ENCODE measurements at places on chromosomes 1 and 21. TPM values are rescaled to one million over a fixed set of nuclear protein-coding genes. Genes with fewer than 3 reads are reported as not detected.

HPCA gene
- not detected for total RNA-seq

DNA sequence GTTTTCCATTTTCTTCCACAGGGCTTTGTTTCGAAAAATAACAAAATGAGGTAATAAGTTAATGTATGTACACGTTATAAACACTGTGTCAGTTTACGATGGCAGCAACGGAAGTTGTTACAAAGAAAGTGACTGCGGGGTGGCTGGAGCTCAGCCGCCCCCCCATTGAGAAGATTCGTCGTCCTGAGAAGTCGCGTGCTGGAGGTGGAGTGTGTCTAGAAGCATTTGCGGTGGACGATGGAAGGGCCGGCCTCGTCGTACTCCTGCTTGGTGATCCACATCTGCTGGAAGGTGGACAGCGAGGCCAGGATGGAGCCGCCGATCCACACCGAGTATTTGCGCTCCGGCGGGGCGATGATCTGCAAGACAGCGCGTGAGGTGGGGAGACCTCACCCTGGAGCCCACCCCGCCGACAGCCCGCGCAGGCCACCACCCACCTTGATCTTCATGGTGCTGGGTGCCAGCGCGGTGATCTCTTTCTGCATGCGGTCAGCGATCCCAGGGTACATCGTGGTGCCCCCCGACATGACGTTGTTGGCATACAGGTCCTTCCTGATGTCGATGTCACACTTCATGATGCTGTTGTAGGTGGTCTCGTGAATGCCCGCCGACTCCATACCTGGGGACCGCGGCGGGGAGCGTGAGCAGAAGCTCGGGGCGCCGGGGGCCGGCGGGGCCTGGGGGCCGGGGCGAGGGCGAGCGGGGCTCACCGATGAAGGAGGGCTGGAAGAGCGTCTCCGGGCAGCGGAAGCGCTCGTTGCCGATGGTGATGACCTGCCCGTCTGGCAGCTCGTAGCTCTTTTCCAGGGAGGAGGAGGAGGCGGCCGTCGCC, 2.4 kb downstream of the ACTA1 start:
- DNase-seq = no peak

GRCh38 chr21:20169812-20170576, 828.2 kb upstream of the NCAM2 start:
- no peak for DNase-seq

DNA sequence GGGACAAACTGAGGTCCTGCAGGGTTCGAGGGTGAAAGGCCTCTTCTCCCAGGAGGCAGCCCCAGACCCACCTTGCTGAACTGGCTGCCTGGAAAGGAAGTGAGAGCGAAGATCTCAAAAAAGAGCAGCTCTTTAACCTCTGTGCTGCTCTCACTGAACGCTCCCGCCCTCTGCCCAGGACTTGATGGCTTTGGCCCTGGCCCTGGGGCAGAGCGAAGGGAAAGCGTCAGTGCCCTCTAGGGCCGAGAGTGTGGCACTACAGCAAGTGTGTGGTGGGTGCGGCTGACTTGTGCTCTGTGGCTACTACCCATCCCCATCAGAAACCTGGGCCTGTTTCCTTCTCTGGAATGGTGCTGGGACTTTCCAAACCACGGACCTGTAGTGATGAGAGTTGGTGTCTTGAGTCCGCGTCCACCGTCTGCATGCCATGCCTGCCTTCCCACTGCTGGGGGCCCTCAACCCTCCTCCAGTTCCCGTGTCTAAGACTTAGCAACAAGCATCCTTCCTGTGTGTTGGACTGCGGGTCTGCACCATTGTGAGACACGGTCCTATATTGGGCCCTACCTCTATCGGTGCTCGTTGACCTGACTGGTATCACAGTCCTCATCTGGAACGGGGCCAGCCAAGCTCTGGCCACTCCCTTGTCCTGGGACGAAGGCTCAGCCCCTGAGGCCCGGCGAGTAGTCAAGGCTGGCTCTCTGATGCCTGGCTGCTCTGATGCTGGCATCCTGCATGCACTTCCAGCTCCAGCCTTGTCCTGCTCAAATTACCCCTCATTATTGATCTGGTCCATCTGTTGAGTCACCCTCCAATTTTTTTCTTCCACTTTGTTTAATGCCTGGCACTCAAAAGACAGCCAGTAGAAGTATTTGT, 180.3 kb downstream of the DISC1 start:
- peak; percentile 41 for DNase-seq

DNA sequence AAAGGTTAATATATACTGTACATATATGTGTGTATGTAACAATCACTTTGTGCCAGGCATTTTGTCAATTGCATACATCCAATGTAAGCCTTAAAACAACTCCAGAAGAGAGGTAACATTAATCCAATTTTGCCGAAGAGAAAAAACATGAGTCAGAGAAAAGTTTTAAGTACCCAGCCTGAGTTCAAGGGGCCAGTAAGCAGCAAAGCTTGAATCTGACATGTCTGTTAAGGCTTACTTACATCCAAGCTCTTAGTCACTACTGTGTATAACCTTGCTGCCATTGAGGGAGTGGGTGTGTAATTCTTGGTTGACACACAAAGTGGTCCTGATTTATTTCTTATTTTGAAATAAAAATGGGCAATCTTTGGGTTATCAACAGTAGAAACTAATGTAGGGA, 360.4 kb upstream of the LYPLAL1 start:
- DNase-seq = no peak

DNA sequence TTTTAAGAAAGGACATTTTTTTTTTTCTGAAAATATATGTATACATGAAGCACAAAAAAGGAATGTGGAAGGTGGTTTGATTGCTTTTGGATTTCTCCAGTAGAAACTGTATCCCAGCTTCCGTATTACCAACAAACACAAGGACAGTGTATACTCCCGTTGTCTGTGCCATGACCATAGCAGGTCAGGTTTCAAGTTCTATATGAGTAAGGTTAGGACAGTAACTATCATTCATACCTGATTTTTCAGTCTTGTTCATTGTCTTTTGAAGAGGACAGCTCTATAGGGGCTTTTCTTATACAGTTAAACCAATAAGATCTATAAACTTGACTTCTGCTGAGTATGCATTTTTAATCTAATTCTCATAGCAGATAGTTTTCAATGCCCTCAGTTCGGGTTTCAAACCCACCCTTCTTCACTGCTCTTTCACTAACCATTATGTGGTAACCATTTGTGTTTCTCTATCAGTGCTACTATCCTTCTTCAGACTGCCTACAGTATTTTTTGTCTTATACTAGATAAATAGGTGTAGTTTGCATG, 19.6 kb downstream of the UBAP2L start:
- DNase-seq = no peak

DNA sequence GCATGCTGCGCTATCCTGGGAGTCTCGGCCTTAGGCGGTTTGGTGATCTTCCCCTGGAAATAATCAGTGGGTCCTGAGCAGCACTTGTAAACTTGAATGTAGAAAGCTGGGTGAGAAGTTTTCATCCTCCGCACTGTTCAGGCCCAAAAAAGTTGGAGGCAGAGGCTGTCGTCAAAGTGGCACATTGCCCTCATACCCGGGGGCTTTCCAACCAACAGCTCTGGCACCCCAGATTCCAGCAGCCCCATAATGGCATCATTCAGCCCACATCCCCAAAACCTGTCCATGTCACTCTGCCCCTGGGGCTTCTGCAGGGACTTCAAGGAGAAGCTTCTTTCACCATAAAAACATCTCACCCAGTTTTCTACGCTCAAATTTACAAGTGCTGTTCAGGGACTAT, 59.3 kb downstream of the TOR1AIP2 start:
- DNase-seq = no peak

LRRC39 gene
- total RNA-seq = not detected

GRCh38 chr1:154697710-154698109, 89.7 kb upstream of the ADAR start:
- no peak for DNase-seq

GRCh38 chr1:89611721-89612120, 21.2 kb upstream of the LRRC8C start:
- DNase-seq = no peak

GRCh38 chr1:198417039-198417438, 123.4 kb downstream of the ATP6V1G3 start:
- no peak for DNase-seq

DNA sequence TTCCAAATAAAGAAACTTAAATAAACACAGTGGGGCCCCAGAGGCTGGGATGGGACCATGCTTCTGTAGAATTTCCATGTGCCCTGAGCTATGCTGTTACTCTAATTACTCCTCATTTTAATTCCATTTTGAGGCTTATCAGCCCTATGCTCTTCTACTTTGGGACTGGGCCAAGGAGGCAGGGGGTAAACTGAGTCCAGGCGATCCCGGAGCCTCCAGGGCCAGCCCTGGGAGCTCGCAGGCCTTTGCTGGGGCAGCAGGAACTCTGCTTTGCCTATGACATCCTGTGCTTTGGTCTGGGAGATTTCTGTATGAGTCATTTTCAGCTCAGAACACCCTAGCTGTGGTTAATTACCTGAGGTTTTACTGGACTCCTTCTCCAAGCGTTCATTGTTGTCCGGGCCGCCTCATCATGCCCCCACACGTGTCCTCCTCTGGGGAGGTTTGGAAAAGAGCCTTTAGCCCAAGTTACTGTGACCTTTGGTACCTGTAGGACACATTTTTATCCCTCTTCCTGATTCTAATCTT, 95.7 kb downstream of the RHOU start:
- peak; percentile 89 for DNase-seq

DNA sequence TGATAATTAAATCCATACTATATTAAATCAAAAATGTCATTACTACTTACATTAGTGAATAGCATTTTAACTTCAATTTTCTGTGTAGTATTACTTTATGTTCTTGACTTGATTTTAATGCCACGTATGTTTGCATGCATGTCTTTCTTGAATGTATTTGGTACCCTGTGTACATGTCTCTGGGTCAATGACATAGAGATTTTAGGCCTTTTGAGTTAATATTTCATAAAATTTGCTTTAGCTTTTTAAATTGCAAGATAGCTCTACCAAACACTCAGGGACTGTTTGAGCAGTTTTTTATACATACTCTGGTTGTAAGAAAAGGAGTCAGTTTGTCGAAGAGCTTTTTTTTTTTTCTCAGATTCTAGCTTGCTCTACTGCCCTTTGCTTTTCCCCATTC, 1.5 kb downstream of the MLLT11 start:
- DNase-seq = no peak

- DNase-seq = no peak
These were observed 92.9 kb downstream of the EDEM3 start for GRCh38 chr1:184661801-184662200.

ADSS2 gene
- total RNA-seq = 36.5 TPM

GRCh38 chr21:43728154-43728466, 9.2 kb downstream of the PDXK start:
- no peak for DNase-seq

DNA sequence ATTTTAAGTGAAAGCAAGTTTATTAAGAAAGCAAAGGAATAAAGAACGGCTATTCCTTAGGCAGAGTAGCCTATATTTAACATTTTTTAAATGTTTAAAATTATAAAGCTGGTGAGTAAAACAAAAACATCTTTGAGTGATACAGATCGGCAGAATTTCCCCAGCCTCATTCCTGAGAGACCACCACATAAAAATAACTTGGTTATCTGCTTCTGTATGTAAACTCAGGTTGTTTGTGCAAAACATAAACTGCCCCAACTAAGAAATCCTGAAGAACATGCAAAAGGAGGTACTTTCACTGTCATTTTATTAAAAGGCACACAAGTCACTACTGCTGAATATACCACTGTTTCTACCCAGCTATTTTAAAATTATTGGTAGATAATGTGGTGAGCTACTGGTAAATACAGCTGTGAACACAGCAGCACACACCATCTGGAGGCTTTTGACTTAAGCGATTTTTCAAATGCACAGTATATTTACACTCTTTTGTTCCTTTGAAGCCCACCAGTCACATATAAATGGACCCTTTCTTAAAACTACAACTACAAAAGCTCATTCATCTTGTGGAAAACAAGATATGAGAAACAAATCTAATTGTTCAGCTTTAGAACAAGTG, 119.3 kb downstream of the RERE start:
- DNase-seq = no peak

ARHGEF10L gene
- total RNA-seq = 2.6 TPM

RUNX3 gene
- total RNA-seq = 2.9 TPM

DNA sequence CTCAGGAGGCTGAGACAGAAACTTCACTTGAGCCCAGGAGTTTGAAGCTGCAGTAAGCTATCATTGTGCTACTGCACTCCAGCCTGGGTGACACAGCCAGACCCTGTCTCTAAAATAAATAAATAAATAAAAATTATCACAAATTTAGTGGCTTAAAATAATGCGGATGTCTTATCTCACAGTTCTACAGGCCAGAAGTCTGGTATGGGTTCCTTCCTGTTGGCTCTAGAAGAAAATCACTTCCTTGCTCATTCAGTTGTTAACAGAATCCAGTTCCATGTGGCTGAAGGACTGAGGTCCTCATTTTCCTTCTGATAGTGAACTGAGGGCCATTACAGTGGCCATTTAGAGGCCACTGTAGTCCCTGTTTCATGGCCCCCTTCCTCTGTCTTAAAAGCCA, 94.6 kb upstream of the S1PR1 start:
- no peak for DNase-seq

TMPRSS3 gene
- 3.2 TPM for total RNA-seq

GRCh38 chr1:21314743-21315396, 24.6 kb upstream of the ECE1 start:
- no peak for DNase-seq

OPRD1 gene
- total RNA-seq = not detected

- DNase-seq = peak; percentile 76
These were observed 13.7 kb upstream of the E2F2 start for GRCh38 chr1:23544444-23545389.

GRCh38 chr1:175817445-175817844, 74.0 kb upstream of the TNR start:
- DNase-seq = no peak

TAL1 gene
- 0.27 TPM for total RNA-seq

- DNase-seq = no peak
These were observed 298.6 kb downstream of the LMX1A start for GRCh38 chr1:165057956-165058355.

GRCh38 chr1:198909973-198910372, 271.1 kb downstream of the PTPRC start:
- DNase-seq = no peak

GRCh38 chr1:19414515-19415121, 70.7 kb downstream of the CAPZB start:
- DNase-seq = no peak

DNA sequence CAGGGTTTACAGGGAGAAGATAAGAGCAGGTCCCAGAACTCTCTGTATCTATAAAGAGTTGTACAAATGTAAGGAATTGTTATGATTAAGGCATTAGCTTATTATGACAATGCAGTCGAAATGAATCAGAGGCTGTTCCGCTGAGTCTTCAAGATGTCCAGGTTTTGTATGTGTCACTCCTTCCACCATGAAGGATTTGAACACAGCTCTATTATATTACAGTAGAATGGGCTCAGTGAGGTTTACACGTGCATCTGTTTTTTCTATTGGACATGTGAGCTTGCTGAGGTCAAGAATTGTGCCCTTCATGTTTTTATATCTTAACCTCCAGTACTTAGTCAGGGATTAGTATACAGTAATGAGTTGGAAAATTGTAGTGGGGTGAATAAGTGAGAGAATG, 86.3 kb downstream of the MPZL1 start:
- DNase-seq = no peak

RUNX1 gene
- 4.9 TPM for total RNA-seq

LRRC71 gene
- not detected for total RNA-seq

LAPTM5 gene
- total RNA-seq = 0.10 TPM

ATP1A4 gene
- not detected for total RNA-seq
